Vein endothelial cell (primary cell): ENCODE measurements at places on chromosomes 16 and 17. TPM values are rescaled to one million over a fixed set of nuclear protein-coding genes. Genes with fewer than 3 reads are reported as not detected.

Gene CCDC200
- not detected in 2 replicates for total RNA-seq

Gene SKAP1
- total RNA-seq: 0.65 TPM in 1 of 2 replicates, not detected in the other

Gene MYH3
- total RNA-seq: 0.10 and 0.65 TPM in 2 replicates

Gene LGALS9B
- total RNA-seq: not detected in 2 replicates

Gene MAP3K14
- 2.3 and 3.2 TPM in 2 replicates for total RNA-seq

Gene HBA2
- total RNA-seq: not detected in 2 replicates

Gene PMM2
- total RNA-seq: 49.6 and 52.4 TPM in 2 replicates

Gene P2RX1
- total RNA-seq: not detected in 2 replicates

Gene HOXB8
- total RNA-seq: 1.4 and 4.2 TPM in 2 replicates

Gene AGRP
- not detected in 2 replicates for total RNA-seq

Gene KRTAP4-9
- not detected in 2 replicates for total RNA-seq

Gene MYOCD
- not detected in 2 replicates for total RNA-seq

Gene TLCD3B
- total RNA-seq: not detected in 2 replicates

Gene COL1A1
- total RNA-seq: 9.5 and 38.4 TPM in 2 replicates

Gene DYNLRB2
- total RNA-seq: not detected in 2 replicates

Gene ZNF624
- total RNA-seq: 6.2 and 6.4 TPM in 2 replicates

Gene MATCAP1
- total RNA-seq: 14.1 and 18.3 TPM in 2 replicates

Gene DCAKD
- total RNA-seq: 22.3 and 51.0 TPM in 2 replicates

Gene IGF2BP1
- 1.3 and 8.0 TPM in 2 replicates for total RNA-seq
